ENCODE measurements at places on chromosomes 1 and 21. TPM values are rescaled to one million over a fixed set of nuclear protein-coding genes. Genes with fewer than 3 reads are reported as not detected.

TLR5 gene
- 0.72 TPM for polyA plus RNA-seq

RAB13 gene
- 79.5 TPM for polyA plus RNA-seq

STUM gene
- 1.1 TPM for polyA plus RNA-seq

SPRR2A gene
- not detected for polyA plus RNA-seq

ADAM30 gene
- not detected for polyA plus RNA-seq

ACTRT2 gene
- not detected for polyA plus RNA-seq

RCSD1 gene
- polyA plus RNA-seq, result 14.2 TPM

- no peak for DNase-seq
These were observed 136.4 kb upstream of the DEPDC1 start for GRCh38 chr1:68633141-68633919.

DNA sequence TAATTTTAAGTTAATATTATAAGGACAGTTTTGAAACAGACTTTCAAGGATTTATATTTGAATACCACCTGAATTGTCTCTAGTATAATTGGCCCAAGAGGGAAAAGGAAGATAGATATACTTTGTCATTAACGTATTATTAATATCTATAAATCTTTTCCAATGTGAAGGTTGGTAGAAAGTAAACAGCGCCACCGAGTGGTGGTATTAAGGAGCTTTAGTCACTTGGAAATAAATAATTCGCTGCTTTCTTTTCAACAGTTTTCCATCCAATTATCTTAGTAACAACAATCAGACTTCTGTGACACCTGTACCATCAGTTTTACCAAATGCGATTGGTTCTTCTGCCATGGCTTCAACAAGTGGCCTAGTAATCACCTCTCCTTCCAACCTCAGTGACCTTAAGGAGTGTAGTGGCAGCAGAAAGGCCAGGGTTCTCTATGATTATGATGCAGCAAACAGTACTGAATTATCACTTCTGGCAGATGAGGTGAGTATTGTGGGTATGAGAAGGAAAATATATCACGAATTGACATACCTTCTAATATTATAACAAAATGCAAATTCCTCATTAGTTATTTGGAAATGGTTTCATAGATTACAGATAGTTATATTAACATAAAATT is 37.7 kb downstream of the SH3GLB1 start:
- peak; percentile 32 for DNase-seq

DNA sequence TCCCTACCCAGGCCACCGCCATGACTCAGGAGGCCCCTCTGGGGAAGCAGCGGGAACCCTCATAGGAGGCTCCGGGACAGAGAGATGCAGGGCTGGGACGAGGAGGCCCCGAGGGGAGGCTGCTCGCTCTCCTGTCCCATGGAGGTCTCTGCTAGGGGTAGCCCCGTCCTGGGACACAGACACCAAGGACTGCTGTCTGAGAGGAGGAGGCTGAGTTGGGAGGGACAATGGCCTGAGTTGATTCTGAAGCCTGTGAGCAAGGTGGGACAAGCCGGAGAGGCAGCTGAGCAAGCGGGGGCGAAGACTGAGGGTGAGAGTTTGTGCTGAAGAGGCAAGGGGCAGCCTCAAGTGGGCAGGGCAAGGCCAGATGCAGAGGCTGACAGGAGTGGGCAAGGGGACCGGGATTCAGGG is 17.4 kb downstream of the SLC27A3 start:
- no peak for DNase-seq

DNA sequence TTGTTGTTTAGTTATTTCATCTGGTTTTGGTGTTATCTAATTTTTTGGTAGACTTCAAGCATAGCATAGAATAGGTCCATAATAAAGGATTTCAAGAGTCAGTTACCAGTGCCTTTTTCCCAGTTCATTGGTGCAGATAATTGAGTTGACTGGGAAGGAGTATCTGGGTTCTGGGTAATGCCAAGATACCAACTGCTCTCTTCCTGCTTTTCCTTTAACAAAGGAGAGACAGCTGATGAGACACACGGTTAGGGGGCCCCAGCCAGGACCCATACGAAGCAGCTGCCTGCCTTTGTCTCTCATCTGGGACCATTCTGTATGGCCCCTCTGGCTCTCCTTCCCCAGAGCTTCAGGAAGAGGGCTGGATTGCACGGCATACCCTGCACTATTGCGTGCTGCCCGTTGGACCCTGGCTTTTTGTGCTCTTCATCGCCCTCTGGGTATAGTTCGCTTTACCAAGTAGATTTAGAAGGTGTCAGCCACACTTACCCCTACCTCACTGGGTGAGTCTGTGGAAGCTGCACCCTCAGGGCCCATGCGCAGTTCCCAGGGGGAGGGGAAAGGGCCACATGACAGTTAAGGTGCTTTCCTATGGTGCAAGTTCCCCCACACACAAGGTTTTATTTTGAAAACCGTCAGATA is 7.0 kb downstream of the NAV1 start:
- DNase-seq, result no peak

DNA sequence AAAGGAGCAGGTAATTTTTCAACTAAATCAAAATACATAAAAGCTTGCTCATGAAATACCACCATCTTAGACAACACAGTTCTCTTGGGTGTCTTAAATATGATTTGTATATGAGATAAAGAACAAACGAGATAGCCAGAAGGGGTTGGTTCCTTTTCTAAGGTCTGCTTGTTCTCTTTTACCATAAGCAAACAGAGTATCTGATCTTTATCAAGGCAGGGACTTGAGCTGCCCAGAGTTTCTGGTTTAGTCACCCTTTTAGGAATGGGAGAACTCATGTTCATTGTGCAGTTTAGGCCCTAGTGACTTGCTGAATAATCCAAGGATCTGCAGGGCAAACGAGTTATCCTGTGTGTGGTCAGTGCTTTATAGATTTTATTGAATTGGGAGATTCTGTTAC is 3.0 kb upstream of the SUCO start:
- no peak for DNase-seq

DNA sequence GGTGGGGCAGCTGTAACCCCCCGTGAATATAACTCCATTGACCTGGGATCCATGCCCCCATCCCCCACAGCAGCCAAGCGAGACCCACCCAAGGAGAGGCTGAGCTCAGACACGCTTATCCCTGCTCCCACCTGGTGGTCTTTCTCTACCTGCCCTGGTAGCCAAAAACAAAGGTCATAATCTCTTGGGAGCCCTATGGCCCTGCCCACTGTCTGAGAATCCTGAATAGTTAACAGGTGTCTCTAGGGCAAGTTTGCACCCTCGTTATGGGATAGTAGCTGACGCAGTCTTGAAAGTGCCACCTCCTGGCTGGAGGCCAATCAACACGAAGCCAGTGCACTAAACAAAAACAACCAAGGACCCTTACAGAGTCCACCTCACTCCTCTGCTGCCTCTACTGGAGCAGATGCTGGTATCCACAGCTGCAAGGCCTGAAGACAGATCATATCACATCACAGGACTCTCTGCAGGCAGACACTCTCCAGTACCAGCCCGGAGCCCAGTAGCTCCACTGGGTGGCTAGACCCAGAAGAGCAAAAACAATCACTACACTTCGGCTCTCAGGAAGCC is 134.3 kb upstream of the C1orf174 start:
- no peak for DNase-seq

GRCh38 chr1:180156201-180156600 is 1.5 kb downstream of the QSOX1 start:
- no peak for DNase-seq

DNA sequence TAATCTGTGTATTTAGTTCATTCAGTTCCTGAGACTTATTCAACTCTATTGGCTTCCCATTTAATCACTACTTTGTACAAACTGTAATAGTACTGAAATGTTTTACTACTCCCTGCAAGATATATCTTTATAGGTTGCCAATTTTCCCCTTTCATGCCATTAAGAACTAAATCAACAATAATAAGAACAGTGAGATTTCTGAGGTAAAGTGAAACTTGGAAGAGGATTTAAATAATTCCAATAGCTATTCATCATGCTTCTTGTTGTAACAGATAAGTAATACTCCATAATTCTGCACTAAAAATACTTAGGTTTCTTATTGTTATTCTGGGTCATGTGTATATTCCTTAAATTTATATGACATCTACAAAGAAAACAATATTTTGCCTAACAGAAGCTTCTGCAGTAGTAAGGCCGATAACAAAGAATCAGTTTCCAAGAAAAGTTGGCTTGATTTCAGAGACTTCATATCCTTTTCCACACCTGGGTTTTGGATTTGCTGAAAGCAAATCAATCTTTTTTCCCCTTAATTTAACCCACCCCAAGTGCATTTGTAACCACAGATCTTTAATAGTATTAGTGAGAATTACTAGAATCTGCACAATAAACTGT is 258.3 kb downstream of the FAF1 start:
- no peak for DNase-seq

DNA sequence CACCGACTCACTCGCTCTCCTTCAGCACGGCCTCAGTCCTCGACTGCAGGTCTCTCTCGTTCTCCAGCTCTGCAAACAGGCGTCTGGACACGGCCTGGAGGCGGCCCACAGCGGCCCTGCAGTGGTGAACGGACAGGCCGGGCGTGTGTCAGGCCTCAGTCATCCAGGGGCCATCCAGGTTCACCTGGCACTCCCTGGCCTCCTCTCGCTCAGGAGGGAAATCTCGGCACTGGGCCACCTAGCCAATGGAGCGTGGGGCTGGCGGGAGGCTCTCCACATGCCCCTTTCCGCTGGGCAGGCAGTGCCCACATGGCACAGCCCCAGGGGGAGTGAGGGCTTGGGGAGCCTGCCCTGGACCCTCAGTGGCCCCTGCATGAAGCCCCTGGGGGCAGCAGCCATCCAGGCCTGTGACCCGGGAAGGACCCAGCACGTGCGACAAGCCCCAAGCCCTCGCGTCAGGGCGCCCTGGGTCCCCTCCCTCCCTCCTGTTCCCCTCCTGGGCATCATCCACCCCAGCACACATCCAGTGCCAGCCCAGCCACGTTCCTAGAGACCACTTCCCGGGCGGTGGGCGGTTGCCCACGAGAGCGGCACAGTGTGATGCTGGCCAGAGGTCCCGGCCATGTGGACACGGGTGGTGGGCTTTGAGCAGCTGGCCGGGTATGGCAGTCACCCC is 18.1 kb downstream of the CFAP74 start:
- no peak for DNase-seq

GRCh38 chr1:93779540-93780165 is 98.0 kb upstream of the BCAR3 start:
- DNase-seq, result no peak

- no peak for DNase-seq
These were observed 77.6 kb downstream of the RIPK4 start for GRCh38 chr21:41689289-41689583.

GRCh38 chr1:68361346-68361910 is 88.3 kb downstream of the RPE65 start:
- no peak for DNase-seq

DNA sequence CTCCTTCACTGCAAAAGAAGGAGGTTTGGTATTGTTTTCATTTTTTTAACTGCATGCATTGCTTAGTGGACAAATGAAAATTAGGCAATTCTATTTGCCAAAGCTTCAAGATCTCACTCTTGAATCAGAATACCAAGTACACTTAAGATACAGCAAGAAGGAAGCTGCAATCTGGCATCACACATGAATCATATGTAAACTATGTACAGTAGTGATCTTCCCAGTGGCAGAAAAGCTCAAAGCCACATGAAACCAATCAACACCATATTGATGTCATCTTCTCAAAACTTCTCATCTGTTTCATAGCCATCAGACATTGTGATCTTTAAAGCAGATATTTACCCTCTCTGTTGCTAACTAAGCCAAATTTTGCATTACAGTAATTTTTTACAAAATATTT is 550.1 kb downstream of the LTN1 start:
- DNase-seq, result no peak

- peak; percentile 67 for DNase-seq
These were observed 7.4 kb downstream of the PLEKHM2 start for GRCh38 chr1:15691434-15692032.

Measured in heart left ventricle (tissue), 16 donors.